T-helper 17 cell (primary cell): ENCODE measurements at places on chromosomes 16 and 17. TPM values are rescaled to one million over a fixed set of nuclear protein-coding genes. Genes with fewer than 3 reads are reported as not detected.

DNA sequence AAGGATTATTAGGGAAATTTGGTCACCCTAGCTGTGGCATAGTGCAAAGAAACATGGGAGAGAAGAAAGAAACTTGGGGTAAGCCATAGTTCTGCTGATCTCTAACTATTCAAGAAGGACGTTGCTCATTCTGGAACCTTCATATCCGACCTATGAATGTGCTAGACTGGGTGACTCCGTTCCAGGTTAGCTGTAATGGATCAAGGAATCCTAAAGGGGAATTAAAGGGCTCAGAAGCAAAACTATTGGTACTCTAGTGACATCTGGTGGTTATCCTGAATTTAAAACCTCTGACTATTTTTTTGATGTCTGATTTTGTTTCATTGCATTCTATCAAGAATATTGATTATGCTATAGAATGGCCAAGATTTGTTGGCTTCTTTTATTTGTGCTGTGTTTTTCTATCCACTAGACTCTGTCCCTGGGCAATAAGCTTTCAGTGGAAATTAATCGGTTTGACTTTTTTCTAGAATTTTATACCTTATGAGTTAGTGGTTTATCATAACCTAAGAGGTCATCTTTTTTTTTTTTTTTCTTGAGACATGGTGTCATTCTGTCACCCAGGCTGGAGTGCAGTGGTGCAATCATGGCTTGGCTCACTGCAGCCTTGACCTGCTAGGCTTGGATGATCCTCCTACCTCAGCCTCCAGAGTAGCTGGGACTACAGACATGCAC is 19.5 kb downstream of the PCTP start:
- peaks cover 10% of the 10 kb centered on the region for H3K36me3 ChIP-seq
- no peak for DNase-seq
- no peaks in the 10 kb centered on the region for H3K27me3 ChIP-seq
- peaks cover 2% of the 10 kb centered on the region for H3K4me1 ChIP-seq
- no peak overlapping the region for H3K27ac ChIP-seq

KIF19 gene
- 2.8 TPM for total RNA-seq

DNA sequence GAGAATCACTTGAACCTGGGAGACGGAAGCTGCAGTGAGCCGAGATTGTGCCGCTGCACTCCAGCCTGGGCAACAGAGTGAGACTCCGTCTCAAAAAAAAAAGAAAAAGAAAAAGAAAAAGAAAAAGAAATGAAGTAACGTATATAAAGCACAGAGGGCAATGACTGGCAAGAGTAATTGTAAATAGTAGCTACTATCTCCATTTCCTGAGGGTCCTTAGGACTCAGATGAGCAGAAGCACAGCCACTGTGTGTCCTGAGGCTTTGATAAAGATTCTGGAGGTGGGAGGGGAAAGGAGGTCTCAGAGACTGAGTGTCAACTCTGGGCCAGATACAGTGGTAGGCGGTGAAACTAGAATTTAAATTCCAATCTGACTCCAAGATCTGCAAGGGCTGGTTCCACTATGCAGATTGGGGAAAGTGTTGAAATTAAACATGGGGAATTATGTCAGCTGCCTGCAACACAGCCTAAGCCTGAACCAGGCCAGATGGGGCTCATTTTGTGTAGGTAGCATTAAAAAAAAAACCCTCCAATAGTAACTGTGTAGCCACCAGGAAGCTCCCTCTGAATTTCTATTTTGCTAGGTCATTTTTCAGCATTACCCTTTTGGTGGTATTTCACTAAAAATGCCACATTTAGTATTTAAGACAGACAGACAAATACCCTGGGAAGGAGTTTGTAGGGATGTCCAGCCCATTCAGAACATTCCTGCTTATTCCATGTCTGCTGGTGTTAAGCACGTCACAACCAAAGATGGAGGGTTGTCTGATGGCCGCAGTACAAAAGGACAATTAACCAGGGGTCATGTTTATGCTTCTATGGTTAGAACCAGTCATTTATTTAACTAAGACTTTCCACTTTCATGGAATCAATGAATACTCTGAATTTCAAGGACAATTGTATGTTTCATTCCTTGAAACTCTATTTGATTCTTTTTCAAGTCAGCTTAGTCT is 46.1 kb downstream of the TBX4 start:
- no peak for DNase-seq
- peaks cover 60% of the 10 kb centered on the region for H3K27me3 ChIP-seq
- H3K4me1 ChIP-seq: peaks cover 6% of the 10 kb centered on the region
- no peak overlapping the region for H3K4me3 ChIP-seq
- H3K27ac ChIP-seq: no peak overlapping the region

GRCh38 chr17:79396696-79397095 is 214.2 kb downstream of the RBFOX3 start:
- peaks cover 2% of the 10 kb centered on the region for H3K36me3 ChIP-seq
- no peak overlapping the region for H3K4me3 ChIP-seq
- no peak overlapping the region for H3K27ac ChIP-seq
- peaks cover 64% of the 10 kb centered on the region for H3K27me3 ChIP-seq

- no peaks in the 10 kb centered on the region for H3K27me3 ChIP-seq
- no peak overlapping the region for H3K4me3 ChIP-seq
- DNase-seq: no peak
- peaks cover 2% of the 10 kb centered on the region for H3K4me1 ChIP-seq
Observed at GRCh38 chr17:27442702-27443101, 13.5 kb upstream of the KSR1 start.

DNA sequence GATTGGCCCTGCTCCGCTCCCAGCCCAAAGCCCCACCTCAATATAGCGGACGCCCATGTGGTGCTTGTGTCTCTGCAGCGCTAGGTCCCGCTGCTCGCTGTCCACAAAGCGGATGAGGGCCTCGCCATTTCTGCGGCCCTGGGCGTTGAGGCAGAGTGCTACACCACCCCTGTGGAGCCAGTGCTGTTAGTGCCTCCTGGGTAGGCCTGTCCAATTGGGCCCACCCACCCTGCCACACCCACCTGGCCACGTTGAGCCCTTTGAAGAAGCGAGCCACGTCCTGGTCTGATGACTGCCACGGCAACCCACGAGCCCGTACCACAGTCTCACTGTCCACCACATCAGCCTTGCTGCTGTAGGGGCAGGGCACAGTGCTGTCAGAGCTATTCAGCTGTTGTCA is 3.6 kb downstream of the ESRP2 start:
- DNase-seq: no peak
- H3K4me1 ChIP-seq: peaks cover 24% of the 10 kb centered on the region
- no peak overlapping the region for H3K4me3 ChIP-seq
- no peaks in the 10 kb centered on the region for H3K27me3 ChIP-seq

DNA sequence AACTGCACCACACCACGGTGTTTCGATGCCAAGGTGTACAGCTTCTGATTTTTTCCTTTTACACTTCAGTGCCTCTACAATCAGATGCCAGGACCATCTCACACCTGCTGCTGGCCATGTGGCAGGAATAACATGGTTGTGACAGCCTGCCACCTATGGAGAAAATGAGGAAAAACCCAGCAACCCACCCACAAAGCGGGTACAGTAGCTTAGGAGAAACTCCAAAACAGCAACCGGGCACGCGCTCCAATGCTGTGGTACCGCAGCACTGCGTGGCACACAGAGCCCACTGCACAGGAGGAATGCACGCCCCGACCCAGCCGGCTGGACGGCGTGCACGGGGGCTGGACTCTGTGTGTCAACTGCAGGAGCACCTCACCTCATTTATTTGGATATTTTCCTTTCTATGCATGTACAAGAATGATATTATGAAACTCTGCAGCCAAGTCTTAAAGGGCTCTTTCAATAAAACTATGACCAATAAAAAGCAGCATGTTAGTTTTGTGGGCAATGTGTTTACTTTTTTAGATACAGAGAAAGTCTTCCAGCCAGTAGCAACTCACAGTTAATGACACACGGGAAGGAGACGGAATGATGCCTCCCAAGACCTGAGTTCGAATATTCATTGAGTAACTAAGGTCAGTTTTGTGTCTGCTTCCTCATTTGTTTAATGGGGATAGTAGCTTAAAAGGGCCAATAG is 45.9 kb downstream of the MAP1LC3B start:
- no peak for DNase-seq
- H3K27me3 ChIP-seq: no peaks in the 10 kb centered on the region
- H3K27ac ChIP-seq: no peak overlapping the region
- no peak overlapping the region for H3K4me3 ChIP-seq
